ENCODE measurements at places on chromosomes 5 and 9.

DNA sequence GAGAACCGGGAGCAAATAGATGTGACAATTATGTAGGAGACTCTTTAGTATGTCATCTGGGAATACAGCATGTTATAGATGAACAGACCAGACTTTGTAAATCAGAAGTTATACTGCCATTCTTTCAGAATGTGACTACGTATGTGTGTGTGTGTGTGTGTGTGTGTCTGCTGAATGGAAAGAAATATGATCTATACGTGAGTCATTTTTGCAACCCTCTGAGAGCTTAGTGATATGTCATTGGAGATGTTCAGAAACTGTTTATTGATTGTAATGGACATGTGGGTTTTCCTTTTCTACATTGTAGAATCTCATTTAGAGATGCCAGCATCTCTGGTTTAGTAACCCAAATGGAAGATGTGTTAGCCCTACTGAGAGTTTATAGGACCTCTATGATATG is 731.5 kb downstream of the TLE1 start:
- no peak for DNase-seq

DNA sequence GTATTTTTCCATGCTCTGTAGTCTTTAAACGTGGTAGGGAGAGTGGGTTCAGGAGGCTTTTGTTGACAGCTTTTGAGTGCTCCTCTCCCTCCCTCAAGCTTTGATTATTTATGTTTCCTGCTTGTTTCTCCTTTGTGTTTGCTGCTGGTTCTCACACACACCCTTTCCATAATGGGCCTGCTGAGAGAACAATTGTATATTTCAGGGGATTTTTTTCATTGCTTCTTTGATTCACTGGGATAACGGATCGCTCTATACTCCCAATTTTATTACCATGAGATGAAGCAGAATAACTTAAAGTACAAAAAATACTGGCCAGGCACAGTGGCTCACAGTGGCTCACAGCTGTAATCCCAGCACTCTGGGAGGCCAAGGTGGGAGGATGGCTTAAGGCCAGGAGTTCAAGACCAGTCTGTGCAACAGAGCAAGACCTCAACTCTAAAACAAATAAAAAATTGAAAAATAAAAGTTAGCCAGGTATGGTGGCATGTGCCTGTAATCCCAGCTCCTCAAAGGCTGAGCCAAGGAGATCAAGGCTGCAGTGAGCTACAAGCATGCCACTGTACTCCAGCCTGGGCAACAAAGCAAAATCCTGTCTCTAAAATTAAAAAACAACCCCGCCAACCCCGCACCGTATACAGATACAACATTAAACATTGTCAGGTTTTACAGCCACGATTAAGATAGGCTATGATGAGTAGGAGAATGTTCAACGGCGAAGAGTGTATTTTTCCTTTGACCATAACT is 66.9 kb downstream of the USP20 start:
- DNase-seq, result no peak

GRCh38 chr5:138149530-138149929 is 10.3 kb upstream of the NME5 start:
- DNase-seq, result no peak

- DNase-seq, result peak; percentile 99
These were observed 50.5 kb upstream of the EXOC3 start for GRCh38 chr5:392431-392988.

- DNase-seq, result peak; percentile 4
These were observed 43.3 kb downstream of the TMC1 start for GRCh38 chr9:72564479-72565281.

GRCh38 chr5:1008451-1009358 is at the start of gene NKD2:
Gene NKD2 (plus strand): TSS chr5:1008802. CDS start chr5:1009058, 256 bp downstream.
- DNase-seq, result peak; percentile 8

DNA sequence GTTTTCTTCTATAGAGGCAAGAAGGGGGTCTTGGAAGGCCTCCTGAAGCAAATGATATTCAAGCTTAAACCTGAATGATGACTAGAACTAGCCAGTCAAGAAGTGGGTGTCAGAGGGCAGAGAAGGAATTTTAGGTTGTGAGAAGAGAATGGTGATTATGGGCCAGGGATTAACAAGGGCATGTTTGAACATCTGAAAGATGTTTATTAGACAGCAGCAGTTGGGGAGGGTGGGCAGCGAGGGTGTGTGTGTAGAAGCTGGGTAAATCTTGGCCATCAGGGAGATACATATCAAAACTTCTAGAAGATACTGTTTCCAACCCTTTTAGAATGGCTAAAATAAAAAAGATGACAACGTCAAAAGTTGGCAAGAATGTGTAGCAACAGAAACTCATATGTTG is 54.5 kb downstream of the MAN2A1 start:
- DNase-seq, result no peak

GRCh38 chr5:9630251-9630650 is at the start of gene TAS2R1:
Gene TAS2R1 (minus strand): TSS chr5:9630351. CDS start chr5:9630032, 319 bp downstream.
- no peak for DNase-seq

DNA sequence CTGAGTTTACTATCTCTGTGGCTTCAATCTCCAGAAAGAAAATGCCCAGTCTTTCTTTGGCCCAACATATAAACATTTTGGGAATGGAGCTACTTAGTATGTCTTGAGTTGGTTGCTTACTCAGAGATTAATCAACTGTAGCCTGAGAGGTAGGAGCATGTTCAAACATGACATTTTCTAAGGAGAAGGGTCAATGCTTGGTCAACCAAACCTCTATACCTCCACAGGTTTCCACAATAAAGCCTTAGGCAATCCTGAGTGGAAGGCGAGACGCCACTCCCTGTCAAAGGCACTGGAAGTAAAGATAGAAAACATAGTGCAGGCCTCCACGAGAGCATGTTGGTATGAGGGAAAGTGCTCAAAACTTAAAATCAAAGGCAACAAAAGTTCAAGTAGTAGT is 411.4 kb downstream of the KCTD16 start:
- no peak for DNase-seq

- no peak for DNase-seq
These were observed 191.5 kb upstream of the FTMT start for GRCh38 chr5:121660142-121660541.

DNA sequence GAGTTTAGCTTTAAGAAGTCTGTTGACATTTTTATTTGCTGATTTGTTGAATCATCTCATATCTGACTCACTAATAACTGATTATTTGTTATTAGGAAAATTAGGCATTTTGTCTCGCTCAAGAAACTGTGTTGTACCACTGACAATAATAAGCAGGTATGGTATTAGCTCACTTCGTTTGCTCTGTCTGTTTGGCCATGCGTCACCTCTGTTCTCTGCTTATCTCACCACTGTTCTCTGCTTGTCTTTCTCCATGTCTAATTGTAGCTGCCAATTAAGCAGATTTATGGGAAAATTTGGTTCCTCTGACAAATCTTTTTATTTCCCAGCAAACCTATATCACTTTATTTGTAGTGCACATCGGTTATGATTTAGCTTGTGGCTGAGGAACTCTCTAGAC is 138.9 kb downstream of the WDR41 start:
- no peak for DNase-seq

DNA sequence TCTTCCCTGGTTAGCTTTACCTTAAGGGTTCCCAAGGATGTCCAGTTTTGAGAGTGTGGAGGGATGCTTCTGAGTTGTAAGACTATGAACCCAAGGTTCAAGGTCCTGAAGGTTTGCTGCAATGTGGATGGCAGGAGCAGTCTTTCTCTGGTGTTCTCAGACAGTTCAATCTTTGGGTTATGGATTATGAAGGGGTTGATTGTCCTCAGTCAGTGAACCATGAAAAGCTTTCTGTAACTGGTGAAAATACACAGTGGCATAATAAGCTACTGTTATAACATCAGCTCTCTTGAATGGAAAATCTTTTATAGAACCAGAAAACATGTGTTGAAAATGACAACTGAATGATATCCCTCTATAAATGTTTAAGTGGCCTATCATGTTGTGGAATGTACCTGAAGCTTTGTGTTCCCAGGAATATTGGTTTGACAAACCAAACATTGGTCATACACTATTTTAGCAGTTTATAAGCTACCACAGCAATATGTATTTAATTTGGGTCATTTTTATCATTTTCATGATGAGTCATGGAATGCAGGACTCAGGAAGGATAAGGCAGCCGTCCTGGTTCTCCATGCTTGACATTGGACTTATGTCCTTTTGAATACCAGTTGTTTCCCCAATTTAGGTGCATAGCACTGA is 1041.8 kb upstream of the ARRDC3 start:
- DNase-seq, result no peak

DNA sequence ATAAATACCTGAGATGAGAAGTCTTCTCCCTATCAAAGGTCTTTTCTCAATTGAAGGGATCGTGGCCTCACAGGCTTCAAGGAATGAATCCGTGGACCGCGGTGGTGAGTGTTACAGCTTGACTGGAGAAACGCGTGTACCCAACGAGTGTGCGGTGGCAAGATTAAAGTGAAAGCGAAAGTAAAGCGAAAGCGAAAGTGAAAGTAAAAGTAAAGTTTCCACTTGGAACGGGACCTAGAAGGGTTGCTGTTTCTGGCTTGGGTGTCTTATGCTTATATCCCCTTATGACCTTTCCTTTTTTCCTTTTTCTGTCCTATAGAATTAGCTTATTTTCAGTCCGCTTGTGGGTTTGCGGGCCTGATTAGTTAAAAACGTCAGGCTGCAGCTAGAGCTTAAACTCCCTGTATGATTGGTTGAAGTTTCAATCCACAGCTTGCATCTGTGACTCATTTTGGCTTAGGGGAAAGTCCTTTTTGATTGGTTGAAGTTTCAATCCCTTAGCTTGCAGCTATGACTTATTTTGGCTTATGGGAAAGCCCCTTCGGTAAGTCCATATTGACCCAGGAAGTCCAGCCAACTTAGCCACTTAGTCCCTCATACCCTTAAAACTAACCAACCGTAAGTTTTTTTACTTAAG is 924.3 kb upstream of the CDH10 start:
- no peak for DNase-seq

DNA sequence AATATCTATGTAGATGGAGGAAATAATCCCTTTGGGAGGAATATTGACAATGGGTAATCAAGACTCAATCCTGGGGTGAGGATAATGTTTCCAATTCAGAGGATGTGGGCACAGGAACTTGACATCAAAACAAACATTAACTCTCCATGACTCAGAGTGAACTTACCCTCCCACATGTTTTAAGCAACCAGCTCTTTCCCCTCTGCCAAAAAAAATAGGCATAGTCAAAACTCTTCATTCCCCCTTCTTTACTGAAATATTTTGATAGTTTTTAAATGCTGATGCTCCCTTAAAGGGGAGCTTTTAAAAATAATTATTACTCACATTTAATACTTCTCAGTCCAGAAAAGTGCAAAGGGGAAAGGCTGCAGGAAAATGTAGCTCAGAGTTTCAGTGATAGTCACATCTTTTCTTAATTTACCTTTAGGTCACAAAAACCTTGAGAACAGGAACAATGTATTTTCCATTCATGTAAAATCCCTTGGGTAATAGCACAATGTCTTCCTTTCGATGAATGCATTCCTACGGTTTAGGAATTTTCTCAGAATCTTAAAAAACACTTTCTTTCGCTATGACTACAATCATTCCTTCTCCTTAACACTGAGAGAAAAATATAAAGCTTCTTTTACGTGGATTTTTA is 298.4 kb upstream of the GRAMD2B start:
- DNase-seq, result no peak

GRCh38 chr9:128822407-128823042 is 4.2 kb downstream of the ENDOG start:
- no peak for DNase-seq

GRCh38 chr9:16328349-16328748 is 542.1 kb downstream of the BNC2 start:
- DNase-seq, result no peak

- no peak for DNase-seq
These were observed 66.3 kb downstream of the PSAT1 start for GRCh38 chr9:78363221-78363620.

DNA sequence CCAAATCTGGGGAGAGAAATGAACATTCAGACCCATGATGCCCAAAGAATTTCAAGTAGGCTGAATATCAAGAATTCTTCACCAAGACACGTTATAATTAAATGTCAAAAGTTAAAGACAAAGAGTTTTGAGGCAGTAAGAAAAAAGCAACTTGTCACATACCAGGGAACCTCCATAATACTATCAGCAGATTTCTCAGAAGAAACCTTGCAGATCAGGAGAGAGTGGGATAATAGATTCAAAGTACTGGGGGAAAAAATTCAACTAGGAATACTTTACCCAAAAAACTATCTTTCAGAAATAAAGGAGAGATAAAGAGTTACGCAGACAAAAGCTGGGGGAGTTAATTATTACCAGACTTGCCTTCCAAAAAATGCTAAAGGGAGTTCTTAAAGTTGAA is 516.0 kb downstream of the CETN3 start:
- no peak for DNase-seq

DNA sequence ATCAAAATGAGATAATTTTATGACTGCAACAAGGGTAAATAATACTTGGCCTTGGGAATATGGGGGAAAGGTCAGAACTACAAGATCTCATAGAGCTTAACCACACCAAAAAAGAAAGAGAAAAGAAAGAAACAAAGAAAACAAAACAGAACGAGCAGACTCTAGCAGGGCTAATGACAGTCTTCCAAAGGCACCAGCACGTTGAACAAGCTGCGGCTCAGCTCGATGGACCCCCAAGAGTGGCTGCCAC is 689 bp downstream of the AK3 start:
- no peak for DNase-seq

GRCh38 chr5:150589862-150590601 is 50.4 kb upstream of the SYNPO start:
- no peak for DNase-seq

DNA sequence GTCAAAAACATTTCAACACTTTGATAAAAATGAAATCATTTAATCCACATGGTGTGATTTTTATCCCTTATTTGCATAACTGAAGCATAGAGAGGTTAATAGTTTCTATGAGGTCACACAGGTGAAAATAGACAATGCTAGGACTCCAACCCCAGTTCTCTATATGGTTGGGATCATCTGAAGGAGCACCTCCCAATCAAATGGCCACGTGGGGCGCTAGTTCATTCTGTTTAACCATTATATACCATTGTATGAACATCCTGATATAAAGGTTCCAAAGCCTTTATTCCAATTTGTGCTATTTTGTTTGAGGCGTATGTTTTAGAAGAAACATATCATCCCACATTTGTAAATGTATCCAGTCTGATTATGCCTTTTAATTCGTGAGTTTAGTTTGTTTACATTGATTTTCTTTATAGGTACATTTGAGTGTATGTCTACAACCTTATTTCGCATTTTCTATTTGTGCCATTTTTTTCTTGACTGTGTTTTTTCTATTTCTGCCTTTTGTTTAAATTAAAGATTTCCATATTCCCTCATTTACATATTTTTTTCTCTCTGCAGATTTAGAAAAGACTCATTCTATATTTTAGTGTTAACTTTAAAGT is 1092.0 kb downstream of the MAT2B start:
- DNase-seq, result peak; percentile 11

- no peak for DNase-seq
These were observed 858.6 kb downstream of the PTPRD start for GRCh38 chr9:9754186-9754585.

- no peak for DNase-seq
These were observed 179.0 kb upstream of the PITX1 start for GRCh38 chr5:135213027-135213386.

DNA sequence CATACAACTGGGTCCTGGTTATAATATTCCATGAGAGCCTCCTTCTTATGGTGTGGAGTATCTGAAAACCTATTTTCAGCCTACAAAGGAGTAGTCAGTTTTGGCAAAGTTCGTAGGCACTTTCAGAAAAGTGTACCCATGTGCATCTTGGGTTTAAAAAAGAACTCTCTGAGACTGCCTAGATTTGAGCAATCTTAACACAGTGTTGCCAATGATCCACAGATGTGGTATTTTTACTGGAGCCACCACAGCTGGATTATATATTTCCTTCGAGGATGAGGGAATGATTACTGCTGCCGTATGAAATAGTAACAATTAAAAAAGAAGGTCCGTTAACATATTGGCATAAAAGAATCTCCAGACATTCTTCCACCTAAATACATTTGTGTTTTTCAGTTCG is 1.1 kb downstream of the PALM2AKAP2 start:
- no peak for DNase-seq

GRCh38 chr5:93274291-93274690 is 306.7 kb downstream of the NR2F1-AS1 start:
- no peak for DNase-seq

Data from AML-193 (cell line).